Activated naive CD8-positive, alpha-beta T cell treated with anti-CD3 and anti-CD28 coated beads, Interleukin-2, amount 50 U/mL, for 16 hours (primary cell): ENCODE measurements at places on chromosomes 6 and 20.

GRCh38 chr6:44561060-44561623, 173.6 kb downstream of the CDC5L start:
- no peak for DNase-seq

- no peak for DNase-seq
These were observed 3.6 kb downstream of the SOX4 start for GRCh38 chr6:21596949-21597682.

GRCh38 chr20:44445742-44446710, 29.6 kb upstream of the TTPAL start:
- DNase-seq, result no peak

DNA sequence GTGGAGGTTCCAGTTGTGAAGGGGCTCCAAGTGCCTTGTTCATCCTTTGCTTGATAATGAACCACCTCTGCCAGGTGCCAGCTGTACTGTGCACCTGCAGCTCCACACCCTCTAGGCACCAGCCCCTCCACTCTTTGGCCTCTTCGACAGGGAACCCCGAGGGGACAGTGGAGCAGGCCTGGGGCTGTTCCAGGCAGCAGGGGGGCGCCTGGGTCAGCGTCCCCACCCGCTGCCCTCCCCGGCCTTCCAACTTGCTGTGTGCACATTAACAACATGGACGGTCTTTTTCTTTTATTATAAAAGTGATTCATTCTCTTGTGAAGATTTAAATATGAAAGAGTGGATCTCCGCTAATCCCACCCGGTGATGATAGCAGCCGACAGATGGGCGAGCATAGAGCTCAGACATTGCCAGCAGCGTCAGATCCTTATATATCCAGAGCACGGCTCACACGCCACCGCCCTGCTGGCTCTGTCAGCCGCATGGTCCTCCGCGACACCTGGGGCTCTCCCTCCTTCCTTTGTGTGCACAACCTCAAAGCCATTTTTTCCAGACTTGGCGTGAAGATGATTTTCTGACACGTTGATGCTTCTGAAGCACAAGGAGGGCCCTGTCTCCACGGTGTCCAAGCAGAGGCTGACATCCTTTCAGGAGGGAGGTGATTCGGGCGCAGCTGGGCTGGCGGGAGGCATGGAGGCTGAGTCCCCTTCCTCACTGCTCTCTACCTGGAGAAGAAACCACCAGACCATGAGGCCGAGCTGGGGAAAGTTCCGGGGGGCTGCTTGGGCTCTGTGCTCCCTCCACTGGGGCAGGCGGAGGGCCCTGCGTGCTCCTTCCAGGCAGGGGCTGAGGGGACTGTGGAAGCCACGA, 22.2 kb upstream of the MRGBP start:
- DNase-seq, result no peak

GRCh38 chr6:17098538-17098937, 3.3 kb upstream of the STMND1 start:
- DNase-seq, result no peak

DNA sequence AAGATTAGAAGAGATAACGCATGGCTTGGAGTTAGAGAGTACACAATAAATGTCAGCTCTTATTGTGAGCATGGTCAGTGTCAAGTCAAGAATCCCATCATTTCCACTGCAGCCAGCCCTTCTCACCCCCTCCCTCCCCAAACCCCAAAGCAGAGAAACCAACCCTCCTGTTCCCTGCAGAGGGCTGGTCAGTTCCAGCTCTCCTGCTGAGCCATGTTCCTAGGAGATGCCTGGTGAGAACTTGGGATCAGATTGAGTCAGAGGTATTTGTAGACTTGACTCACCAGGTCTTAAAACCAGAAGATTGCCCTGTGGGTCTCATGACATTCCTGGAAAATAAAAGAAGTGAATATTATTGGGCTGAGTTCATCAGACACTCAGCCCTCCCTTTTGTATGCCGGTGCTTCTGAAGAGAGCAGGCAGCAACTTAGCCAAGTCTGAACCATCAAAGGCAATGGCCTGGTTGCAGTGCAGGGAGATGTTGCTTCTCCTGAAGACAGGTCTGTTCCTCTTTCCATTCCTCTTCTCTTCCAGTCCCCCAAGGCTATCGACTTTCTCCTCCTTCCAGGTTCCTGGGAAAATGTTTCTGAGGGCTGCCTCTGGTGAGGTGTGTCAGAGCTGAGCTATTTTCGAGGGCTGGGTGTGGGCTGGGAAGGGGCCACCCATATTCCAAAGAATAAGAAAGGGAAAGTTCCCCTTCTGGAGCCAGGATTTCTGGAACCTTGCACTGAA, 278.2 kb upstream of the SUPT3H start:
- DNase-seq, result no peak

GRCh38 chr6:134835993-134836392, 113.9 kb downstream of the ALDH8A1 start:
- no peak for DNase-seq

- no peak for DNase-seq
These were observed 43.9 kb downstream of the IL20RA start for GRCh38 chr6:137000825-137001224.

DNA sequence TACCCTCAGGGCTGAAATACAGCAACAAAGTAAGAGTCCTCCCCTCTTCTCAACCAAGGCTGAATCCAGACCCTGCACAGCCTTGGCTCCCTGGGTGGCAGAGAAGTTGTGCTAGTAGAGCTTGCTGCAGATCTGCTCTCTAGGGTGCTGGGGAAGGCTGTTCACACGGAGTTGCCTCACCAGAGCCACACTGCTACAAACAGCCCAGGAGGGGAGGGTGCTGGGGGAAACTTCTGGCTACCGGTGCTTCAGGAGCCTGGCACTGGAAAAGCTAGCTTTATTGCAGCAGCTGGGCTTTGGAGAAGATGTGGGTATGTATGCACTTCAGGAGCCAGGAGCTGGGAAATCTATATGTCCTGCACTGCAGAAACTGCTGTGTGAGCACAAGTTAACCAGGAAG, 37.6 kb upstream of the SUPT3H start:
- DNase-seq, result no peak

GRCh38 chr6:127221201-127221600, 45.5 kb upstream of the RNF146 start:
- no peak for DNase-seq

GRCh38 chr6:149867876-149868640, 3.9 kb upstream of the LRP11 start:
- no peak for DNase-seq

- no peak for DNase-seq
These were observed 784 bp downstream of the FKBP5 start for GRCh38 chr6:35687658-35688604.

DNA sequence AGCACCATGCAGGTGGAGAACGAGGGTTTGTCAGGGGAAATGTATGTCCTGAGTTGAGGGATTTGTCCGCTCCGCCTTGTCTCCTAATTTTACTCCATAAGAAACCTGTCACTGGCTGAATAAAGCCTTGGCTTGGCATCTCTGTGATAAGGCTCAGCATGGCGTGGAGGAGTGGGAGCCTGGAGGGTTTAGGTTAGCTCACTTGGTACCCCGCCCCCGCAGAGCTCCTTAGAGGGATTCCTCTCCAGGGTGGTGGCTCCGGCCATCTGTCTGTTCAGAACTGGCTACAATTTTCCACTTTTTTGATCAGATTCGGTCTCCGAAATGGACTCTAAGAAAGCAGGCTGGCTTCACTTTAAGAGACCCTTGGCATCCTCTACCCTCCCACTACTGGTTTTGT, 192.2 kb upstream of the SYNDIG1 start:
- no peak for DNase-seq

DNA sequence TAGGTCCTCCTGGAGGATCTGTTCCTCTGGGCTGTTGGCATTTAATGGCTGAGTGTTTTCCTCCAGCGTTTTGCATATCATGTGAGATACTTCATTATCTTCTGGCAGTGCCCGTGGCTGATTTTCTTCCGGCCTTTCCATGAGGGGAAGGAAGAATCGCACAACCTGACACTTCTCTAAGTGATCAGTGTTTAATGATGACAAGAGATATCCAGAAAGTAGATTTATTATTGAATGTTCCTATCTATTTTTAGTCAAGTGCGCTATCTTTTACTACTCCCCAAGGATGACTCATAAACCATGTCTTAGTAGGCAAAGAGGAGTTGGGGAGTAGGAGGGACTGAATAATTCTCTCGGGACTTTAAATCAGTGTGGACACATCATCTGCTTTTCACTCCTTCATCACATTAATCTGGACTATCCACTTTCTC, 149.7 kb downstream of the PLCB4 start:
- DNase-seq, result no peak

DNA sequence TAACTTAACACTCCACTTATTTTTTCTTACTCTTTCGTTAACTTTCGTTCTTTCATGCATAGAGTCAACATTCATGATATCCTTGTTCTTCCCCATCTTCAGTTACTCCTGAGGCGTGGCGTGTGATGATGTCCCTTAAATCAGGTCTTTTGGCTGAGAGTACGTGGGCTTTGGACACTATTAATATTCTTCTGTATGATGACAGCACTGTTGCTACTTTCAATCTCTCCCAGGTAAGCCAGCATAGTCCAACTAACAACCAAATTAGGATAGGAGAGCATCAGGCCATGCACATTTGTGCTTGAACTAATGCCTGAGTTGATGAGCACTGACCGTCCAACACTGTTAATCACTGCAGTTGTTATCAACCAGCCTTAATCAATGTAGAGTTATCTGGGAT, 119.6 kb downstream of the TMEM242 start:
- no peak for DNase-seq

DNA sequence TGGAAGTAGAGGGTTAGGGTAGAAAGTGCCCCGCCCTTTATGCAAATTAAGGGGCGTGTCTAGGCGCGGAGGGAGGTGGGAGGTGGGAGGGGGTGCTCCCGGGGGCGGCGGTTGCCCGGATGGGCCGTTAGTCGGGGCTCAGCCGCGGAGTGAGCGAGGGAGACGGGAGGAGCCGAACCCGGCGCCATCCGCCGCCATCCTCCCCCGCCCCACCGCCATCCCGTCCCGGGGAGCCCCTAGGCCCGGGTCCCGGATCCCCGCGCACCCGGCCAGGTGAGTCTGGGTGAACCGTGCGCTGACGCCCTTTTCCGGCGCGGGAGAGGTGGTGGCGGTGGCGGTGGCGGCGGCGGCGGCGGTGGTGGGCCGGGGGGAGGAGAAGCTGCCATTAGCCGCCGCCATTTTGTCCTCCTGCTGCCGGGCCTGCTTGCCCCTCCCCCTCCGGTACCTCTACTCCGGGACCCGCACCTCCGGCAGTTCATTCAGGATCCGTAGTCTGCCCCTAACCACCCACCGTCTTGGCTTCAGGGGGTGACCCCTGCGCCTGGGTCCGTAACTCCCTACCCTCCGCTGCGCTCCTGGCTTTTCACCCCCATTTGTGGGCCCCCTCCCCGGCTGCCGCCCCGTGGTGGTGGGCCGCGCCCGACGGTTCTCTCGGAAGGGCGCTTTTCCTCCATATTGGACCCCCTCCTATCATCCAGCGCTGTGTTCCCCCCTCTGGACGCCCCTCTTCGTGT, at the start of gene PRRC2A:
Gene PRRC2A, plus strand, starts transcription at position 130 of the 734 bp plus-strand sequence. CDS start 2,075 bp downstream, outside the sequence.
- peak; percentile 57 for DNase-seq

DNA sequence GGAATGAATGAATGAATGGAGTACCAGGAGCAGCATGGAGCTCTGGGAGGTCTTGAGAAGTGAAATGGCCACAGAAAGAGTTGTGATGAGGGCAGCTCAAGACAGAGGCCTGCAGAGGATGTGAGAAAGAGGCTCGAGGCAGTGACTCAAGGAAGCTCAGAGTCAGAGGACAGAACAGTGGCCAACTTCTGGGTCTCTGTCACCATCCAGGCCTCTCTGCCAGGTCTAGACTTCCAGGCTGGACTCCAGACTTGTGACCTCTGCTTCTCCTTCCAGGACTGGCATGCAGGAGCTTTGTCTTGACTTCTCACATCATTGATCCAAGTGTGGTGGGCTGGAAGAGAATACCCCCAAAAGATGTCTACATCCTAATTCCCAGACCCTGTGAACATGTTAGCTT, 119.8 kb downstream of the TOX2 start:
- DNase-seq, result no peak

DNA sequence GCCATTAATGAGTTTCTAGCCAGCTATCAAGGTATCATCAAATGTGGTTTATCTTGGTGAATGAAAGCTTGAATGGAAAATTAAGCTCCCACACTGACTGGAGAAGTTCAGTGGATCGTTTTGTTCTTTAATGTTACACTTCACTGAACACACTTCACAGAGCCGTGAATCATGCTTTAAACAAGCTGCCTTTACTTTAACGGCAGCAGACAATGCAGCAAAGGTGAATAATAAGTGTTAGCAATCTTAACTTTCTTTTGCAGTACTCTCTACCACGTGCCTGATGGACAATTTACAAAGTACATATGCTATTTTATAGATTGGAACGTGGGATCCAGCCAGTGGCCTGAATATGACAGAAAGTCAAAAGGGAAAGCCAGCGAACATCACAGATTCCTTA, 424.5 kb downstream of the GRIK2 start:
- DNase-seq, result no peak

DNA sequence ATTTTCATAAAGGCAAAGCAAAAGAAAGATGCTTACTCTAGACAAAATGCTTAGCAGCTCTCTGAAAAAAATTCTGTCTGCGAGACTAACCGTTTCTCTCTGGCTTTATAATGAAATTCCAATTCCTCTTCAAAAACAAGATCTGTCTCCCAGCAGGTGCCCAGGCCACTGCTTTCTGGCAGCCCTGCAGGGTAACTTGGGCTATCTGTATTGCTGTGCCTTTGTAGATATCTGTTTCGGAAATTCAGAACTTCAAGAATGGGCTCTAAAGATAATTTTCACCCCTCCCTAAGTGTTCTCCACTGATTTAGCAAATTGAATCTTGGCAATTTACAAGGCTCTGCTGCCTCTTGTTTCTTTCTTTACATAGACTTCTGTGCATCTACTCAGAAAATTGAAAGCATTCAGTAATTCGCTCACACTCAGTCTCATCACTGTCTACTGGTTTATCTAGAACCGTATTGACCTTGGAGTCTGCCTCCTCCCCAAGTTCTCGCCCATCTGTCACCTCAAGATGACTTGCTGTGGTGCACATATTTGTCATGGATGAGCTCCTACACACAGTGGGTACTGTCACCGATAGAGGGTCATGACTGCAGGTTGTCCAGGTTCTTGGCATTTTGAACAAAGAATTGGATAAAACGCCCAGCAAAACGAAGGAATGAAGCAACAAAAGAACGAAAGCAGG, 26.4 kb upstream of the FABP7 start:
- no peak for DNase-seq

DNA sequence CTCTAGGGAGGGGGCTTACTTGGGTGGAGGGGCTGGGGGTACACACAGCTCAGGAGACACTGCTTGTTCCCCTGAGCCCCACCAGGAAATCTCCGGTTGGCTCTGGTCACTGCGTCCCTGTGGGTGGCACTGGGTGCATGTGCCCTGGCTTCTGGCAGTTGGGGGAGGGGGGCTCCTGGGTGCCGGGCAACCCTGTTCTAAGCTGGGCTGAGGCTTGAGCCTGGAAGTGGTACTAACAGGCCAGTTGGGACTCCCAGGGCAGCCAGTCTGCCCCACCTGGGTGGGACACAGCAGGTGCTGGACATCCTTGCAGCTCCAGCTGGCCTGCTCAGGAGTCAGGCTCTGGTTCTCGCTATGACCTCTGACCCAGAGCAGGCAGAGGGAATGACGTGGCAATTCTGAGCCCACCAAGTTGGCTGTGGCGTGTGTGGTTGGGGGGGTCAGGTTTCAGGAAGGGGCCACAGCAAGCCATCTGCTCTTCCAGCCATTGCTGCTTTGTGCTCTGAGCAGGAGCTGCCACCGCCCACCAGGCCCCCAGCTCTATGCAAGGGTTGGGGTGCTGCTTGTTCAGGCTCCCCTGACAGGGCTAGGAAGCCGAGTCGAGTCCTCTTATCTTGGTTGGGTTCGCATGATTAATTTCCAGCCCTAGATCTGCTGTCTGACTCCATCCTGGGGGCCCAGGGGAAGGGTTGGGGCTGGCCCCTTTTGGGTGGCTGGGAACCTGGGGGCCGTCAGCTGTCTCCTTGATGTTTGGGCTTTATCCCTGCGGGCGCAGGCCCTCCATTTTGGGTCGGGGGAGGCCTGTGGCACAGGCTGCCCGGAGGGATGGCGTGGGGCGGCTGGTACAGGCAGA, 590 bp downstream of the C20orf204 start:
- no peak for DNase-seq
